Fibroblast of skin of right biceps (primary cell): ENCODE measurements at places on chromosomes 6 and 20.

DNA sequence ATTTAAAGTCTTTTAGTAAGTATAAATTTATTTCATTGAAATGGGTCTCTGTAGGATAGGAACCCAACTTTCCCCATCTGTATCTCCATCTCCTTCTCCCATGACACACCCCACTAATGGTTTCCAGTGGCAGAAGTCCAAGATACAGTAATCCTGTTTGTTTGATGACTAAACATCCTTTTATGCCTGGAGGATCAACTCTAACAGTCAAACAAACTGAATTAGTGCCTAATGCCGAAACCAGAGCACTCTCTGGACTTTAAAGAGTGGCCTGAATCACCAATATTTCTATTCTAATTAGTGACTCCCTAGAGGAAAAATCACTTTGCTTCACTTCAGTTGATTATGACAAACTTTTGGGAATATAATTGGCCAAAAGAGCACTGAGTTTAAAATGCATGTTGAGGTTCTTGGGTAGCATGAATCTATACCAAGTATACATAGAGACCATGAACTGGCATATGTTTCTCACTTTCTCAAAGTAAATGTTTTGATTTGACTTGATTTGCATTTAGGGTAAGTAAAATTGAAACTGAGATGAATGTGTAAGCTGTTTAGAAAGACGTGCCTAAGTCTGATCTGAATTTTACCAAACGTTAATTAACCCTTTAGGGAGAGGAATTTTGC, 776.4 kb upstream of the NRSN1 start:
- peak; percentile 91 for DNase-seq

GRCh38 chr20:19408971-19409370, 196.5 kb downstream of the SLC24A3 start:
- no peak for DNase-seq

DNA sequence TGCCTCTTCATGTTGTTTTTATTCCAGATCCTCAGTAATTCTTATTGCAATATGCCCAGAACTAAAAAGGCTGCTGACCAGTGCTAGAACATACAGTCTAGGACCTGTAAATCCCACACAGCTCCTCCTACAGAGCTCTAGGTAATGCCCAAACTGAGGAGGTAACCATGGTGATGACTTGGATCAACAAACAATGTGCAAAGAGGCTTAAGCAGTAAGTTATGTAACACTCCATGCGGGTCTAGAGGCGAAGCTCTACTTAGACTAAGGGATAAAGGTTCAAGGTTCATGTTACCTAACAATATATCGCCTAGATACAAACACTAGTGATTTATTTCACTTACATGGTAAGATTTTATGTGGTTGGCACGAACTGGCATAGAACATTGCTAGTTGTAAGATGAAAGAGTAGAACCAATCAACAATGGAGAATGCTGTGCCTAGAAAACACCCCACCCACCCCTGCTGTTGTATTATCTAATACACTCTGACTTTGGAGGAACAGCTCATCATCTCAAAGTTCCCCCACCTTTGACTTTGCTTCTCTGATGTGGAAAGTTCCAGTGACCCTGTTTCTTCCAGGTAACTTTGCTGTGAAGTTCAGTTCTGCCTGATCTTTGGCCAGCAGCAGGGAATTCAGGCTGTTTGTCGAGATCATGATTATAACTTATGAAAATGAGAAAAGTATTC, 242.4 kb downstream of the ALDH8A1 start:
- peak; percentile 65 for DNase-seq

GRCh38 chr6:38443352-38444144, 196.2 kb downstream of the BTBD9 start:
- DNase-seq: no peak

- DNase-seq: no peak
Observed at GRCh38 chr20:35539756-35540212, 2.1 kb upstream of the ERGIC3 start.

DNA sequence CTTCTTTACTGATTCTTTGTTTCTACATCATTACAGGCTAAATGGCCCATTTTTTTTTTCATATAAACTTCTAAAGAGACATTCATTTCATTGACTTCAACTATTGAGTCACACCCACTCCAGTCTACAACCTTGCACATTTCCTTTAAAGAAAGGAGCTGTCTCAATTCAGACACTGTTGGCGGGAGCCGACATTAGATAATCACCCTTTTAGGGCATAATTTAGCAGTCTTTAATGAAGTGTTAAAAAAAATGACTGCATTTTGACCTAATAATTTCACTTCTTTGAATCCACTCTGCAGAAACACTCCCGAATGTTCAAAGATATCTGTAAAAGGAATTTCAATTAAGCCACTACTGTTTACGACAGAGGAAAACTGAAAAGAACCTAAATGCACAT, 1.5 kb downstream of the EPM2A start:
- DNase-seq: no peak

DNA sequence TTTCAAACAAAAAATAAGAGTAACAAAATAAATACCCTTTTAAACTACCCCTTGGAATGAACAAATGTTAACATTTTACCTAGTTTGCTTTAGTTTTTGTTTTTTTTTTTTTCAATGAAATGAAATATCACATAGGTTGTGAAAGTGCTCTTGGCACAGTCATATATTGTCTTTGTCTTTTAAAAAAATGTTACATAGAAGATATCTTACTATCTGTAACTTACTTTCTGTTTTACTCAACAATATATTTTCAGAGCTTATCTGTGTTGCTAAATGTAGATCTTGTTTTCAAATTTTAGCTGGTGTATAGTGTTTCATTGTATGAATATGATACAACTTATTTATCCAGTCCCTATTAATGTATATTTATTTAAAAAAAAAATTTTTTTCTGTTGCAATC, 8.6 kb downstream of the CEP57L1 start:
- DNase-seq: no peak

- no peak for DNase-seq
Observed at GRCh38 chr6:46032110-46032998, 16.7 kb upstream of the CLIC5 start.

DNA sequence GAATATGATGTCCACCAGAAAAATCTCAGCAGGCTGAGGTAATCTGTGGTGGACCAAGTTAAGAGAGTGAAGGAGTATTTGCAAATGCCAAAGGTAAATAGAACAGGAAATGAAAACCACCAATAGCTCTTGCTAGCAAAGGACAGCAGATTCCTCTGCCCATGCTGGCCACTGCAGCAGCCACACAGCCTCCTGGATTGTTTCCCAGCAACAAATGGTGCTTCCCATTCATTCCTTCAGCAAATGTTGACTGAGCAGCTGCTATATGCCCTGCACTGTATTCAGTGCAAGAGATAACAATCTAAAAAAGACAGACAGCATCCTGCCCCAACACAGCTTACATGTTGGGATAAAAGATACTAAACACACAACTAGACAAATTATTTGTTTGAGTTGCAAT, 11.0 kb downstream of the ROS1 start:
- peak; percentile 31 for DNase-seq

DNA sequence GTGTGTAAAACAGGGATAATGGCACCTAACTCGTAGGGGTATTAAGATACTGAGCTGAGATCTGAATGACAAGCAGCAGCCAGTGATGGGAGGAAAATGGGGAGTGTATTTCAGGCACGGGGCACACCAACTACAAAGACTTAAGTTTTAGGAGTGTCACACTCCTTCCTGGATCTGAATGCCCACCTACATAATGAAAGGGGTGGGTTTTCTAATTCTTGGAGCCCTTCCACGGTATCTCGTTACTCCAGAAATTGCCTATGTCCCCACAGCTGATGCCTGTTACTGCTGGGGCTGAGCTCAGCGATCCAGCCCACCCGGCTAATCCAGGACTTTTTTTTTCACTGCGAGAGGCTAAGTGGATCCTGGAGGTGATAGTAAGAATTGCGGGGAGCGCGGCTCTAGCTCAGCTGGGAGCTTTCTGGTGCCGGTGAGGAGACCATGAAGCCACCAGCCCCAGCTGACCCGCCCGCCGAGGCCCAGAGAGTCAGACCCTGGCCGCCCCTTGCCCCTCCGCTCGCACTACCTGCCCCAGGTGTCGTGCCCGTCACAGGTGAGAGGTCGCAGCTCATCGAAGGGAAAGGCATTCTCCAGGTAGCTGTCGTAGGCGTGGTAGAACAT, 727 bp downstream of the EDEM2 start:
- peak; percentile 19 for DNase-seq

- no peak for DNase-seq
Observed at GRCh38 chr6:4781967-4782575, 5.9 kb downstream of the CDYL start.

- DNase-seq: peak; percentile 99
Observed at GRCh38 chr6:134908906-134909516, 40.9 kb downstream of the ALDH8A1 start.

GRCh38 chr6:36150283-36150682, 20.0 kb downstream of the MAPK13 start:
- no peak for DNase-seq

GRCh38 chr6:149834513-149835481, 29.4 kb downstream of the LRP11 start:
- DNase-seq: peak; percentile 66

DNA sequence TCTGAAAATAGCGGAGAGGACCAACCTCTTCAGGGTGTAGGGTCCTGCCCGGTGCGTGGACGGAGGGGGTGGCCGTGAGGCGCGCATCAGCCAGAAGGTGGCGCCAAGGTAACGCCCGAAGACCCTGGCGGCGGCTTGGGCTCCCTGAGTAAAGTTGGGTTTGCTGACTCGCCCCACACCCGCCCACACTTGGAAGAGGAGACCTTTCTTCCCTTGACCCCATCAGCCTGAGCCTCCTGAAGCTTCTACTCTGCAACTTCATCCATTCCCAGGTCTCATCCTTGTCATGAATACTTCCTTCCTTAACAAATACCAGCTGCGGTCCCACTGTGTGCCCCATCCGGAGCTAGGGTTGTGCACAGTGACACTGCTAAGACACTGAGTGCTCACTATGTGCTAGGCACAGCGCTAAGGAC, 14.6 kb downstream of the CD40 start:
- peak; percentile 45 for DNase-seq

- peak; percentile 84 for DNase-seq
Observed at GRCh38 chr6:44855562-44856411, 468.3 kb downstream of the CDC5L start.

DNA sequence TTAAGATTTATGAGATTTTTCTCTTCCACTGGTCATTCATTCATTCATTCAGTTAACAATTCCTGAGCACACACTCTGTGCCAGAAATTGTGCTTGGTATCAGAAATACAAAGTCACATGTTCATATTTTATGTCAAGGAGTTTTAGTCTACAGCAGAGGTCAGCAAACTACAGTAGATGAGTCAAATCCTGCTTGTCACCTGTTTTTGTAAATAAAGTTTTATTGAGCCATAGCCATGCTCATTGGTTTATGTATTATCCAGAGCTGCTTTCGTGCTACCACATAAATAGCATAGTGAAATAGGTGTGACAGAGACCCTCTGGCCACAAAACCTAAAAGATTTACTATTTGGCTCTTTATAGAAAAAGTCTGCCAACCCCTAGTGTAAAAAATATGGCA, 46.8 kb downstream of the THEMIS start:
- no peak for DNase-seq

DNA sequence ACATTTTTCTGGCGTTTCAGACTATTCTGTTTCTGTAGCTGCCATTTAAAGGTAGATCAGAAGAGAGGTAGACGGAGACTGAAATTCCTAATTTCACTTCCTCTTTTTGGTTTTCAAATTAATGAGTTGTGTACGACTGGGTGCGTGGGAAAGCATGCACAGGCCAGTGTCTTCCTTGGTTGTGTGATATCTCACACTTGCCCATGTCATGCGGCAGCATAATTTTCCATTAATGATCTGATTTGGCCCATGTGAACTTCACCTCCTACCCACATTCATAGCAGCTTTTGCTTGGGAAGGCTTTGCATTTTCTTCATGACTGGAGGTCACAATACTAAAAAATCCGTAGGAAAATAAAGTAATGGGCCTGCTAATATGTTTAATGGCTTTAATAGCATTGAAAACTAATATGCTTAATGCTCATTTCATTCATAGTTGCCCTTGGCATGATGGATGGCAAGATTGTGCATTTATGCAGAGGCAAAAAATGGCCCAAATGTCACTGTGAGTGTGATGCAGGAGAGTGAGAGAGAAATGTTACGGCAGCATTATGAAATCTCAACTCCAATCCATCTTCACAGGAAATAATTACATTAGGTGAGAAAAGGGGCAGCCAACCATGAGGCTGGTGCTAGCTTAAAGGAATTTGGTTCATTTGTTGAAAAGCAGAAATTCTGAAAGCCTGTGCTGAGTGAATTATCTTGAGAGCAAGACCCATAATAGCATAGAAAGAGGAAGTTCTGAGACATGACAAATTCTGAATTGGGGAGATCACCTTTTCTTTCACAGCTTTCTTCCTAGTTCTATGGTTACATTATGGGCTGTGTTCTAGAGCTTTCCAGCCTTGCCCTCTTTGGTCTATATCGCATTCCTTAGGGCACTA, 69.0 kb upstream of the UST start:
- no peak for DNase-seq

DNA sequence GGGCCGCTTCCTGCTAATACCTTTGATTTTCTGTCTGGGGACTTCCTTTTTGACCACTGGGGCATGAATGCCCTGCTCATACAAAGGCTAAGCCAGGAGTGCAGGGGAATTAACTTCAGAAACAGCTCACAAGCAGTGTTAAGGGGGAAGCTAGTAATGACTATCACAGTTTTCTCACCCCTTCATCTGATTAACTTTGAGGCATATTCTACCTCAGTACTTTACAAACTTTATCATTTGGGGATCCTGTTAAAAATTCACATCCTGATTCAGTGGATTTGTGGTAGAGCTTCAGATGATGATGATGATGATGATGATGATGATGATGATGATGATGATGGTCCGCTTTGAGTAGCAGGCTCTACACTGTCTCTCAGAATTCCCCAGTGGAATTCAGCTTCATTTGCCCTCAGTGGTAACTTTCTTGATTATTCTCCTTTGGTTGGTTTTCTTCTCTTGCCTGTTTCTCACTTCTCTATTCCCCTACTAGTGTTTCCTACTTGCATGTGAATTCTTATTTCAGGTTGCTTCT, 78.4 kb upstream of the TMEM170B start:
- DNase-seq: no peak

DNA sequence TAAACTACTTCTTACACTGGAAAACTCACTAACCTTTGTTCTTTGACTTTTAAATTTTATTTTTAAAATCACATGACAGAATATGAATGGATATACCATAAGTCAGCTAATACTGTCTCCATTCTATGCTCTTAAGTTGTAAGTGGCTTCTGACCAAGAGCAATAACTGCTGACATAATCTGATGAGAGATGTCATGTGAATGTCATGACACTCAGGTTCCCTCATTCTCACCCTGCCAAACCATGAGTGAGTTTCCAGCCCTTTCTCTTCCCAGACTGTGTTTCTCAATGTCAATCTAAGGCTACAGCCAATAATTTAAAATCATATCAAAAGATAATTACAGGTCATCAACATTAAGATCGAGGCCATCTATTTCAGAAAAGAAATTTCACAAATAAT, 39.7 kb downstream of the KIF16B start:
- DNase-seq: no peak

GRCh38 chr20:21322083-21322710, 19.1 kb downstream of the XRN2 start:
- DNase-seq: no peak

GRCh38 chr6:21085643-21086042, 507.9 kb upstream of the SOX4 start:
- no peak for DNase-seq
